NAMALWA (cell line): ENCODE measurements at places on chromosomes 6 and 20.

DNA sequence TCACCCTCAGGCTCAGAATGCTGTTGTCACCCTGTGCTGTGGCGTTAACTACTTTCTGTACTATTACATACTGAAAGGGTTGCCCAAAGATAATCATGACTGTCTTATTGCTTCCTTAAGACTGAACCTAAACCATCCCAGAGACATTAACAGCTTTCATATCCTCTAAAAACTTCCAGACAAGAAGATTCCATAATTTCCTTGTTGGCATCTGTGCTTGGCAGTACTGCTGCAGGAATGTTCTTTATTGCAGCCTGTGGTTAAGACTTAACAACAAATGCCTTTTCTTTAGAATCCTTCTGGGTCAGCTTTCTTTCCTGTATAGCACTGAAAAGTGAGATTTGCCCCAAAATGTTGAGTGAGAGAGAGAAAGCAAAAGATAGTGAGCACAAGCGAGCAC, 109.7 kb downstream of the GJA10 start:
- DNase-seq, result no peak

DNA sequence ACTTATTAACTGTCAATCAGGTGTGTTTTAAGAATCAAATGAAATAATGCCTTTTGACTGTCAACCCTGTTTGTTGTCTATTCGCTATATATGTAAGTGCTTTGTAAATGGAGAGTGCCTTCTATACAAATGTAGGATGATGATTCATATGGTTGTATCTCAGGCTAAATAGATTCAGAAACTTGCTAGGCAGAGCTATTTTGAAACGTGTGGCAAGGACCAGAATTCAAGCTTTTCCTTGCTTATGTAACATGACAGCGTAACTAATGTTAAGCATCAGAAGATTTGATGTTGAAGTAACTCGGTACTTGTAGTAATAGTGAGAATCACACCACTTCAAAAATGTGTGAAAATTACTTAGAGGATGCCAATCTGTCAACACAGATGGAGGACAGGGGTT, 3.4 kb downstream of the OGFRL1 start:
- no peak for DNase-seq

DNA sequence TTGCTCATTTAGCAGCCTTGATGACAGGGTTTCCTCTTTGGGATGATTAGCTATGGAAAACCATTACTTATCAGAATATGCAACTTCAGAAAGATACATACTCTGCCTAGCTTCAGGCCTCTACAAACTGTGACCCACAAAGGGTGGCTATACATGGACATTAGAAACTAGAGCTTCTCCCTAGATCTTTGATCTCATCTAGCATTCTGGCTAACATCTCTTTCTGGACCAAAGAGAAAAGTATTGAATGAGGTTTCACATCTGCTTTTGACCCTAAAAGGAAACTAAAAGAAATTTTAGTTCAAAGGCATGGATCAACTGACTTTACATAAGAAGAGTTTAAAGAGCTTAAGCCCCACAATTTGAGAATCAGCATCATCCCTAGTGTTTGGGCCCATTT, 12.4 kb upstream of the HMGN3 start:
- DNase-seq, result peak; percentile 7

- DNase-seq, result no peak
Measured at GRCh38 chr6:168086616-168087015, 7.6 kb upstream of the FRMD1 start.

GRCh38 chr6:37068356-37069270, 63.2 kb downstream of the FGD2 start:
- peak; percentile 60 for DNase-seq
